Activated CD4-positive, alpha-beta memory T cell treated with anti-CD3 and anti-CD28 coated beads for 36 hours (primary cell): ENCODE measurements at places on chromosomes 12 and 14.
A peak's percentile ranks its signal among the peaks of the same experiment; 100 is the strongest.

DNA sequence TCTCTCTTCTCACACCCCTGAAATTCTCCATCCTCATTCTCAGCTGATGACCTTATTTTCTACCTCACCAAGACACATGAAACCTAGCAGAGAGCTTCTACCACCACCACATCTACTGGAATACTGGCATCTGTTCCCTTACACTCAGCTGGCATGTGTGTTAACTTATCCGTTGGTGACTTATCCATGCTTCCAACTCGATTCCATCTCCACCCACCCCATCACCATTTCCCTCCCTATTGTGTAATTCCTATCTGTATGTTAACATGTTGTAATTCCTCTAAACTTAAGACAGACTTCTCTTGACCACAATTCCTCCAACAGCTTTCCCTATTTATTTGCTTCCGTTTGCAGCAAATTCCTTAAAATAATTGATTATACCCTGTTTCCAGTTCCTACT is 15.4 kb downstream of the C1S start:
- DNase-seq = no peak

- no peak for DNase-seq
These were observed 24.0 kb downstream of the CCDC85C start for GRCh38 chr14:99579903-99580571.

GRCh38 chr12:20524113-20524512 is 155.8 kb downstream of the PDE3A start:
- DNase-seq = no peak

- DNase-seq = no peak
These were observed 51.6 kb downstream of the GPHB5 start for GRCh38 chr14:63267171-63267570.

- no peak for DNase-seq
These were observed 44.7 kb downstream of the FERMT2 start for GRCh38 chr14:52906141-52906601.

GRCh38 chr14:42869681-42870080 is 1263.0 kb downstream of the LRFN5 start:
- no peak for DNase-seq

GRCh38 chr12:87575906-87576305 is 453.3 kb downstream of the C12orf50 start:
- no peak for DNase-seq

DNA sequence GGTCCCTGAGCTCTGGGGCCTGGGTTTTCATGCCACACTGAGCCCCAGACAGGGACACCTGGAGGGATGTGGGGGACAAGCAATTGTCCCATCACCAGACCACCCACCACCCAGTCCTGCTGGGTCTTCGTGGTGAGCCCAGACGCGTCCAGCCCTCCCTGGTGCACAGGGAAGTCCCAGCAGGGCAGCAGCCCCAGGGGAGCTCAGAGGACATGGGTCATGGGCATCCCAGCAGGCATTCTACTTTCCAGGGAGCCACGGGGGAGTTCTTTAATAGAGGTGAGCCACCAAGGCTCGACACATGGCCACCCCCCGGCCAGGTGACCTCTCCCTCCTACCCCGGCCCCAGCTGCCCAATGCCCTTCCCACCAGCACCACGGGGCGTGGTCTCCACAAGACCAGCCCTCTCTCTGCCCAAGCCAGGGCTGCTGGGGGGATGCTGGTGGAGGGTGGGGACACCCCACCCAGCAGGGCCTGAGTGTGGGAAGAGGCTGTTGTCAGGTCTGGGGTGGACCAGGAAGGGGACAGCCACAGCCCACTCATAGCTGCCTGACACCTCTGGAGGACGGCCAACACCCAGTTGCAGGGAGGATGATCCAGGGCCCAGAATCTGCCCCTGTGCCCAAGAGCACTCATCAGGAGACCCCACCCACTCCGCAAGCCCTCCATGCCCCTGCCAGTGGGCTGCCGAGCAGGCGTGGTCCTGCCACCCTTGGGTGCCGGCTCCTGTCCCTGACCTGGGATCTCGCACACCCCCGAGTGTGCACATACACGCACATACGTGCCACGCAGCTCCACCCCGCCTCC is 14.1 kb downstream of the AKT1 start:
- no peak for DNase-seq

GRCh38 chr12:118513611-118514010 is 137.3 kb downstream of the SUDS3 start:
- DNase-seq = no peak

DNA sequence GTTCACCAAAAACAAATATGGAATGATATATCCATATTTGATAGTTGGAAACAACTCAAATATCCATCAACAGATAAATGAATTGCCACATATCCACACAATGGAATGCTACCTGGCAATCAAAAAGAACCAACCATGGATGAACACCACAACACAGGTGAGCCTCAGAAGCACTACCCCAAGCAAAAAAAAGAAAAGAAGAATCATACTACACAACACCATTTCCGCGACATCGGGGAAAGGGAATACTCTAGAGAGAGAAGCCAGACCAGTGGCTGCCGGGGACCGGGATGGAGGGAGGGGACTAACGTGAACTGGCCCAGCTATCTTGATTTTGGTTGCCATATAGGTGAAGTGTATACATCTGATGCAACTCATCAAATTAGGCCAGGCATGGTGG is 41.4 kb downstream of the SCARB1 start:
- no peak for DNase-seq

DNA sequence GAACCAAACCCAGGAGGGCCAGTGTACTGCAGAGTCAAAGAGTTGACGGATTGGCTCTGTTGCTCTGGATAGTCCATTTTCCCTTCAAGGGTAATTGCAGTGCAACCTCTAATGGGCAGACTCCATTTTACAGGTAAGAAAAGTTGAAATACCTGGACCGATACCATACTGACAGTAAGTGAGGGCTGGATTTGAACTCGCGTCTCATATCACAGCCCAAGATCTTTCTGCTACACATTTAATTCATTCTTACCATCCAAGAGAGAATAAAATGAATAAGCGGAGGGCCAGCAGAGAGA is 356 bp upstream of the ZC3H14 start:
- DNase-seq = no peak

- DNase-seq = no peak
These were observed 702.9 kb downstream of the TRHDE start for GRCh38 chr12:72974954-72975555.

- peak; percentile 56 for DNase-seq
These were observed 238.5 kb downstream of the CACNA1C start for GRCh38 chr12:2291182-2291832.

DNA sequence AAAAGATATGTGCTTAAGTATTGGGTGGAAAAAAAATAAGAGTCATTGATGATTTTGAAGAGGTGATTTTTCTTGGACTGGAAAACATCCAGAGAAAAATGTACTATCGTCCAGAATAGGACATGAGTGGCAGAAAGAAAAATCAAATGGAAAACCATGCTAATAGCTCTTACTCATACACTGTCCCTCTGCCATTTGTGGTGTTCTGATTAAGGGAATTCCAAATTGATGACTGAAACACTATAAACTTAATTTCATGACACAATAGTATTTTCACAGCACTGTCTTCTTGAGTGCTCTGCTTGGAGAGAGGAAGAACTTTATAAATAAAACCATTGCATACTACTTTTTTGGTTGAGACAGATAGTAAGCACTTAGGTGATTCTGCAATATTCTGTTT is 72.4 kb downstream of the USP15 start:
- no peak for DNase-seq

- peak; percentile 48 for DNase-seq
These were observed 89.8 kb downstream of the CRADD start for GRCh38 chr12:93766796-93767523.

DNA sequence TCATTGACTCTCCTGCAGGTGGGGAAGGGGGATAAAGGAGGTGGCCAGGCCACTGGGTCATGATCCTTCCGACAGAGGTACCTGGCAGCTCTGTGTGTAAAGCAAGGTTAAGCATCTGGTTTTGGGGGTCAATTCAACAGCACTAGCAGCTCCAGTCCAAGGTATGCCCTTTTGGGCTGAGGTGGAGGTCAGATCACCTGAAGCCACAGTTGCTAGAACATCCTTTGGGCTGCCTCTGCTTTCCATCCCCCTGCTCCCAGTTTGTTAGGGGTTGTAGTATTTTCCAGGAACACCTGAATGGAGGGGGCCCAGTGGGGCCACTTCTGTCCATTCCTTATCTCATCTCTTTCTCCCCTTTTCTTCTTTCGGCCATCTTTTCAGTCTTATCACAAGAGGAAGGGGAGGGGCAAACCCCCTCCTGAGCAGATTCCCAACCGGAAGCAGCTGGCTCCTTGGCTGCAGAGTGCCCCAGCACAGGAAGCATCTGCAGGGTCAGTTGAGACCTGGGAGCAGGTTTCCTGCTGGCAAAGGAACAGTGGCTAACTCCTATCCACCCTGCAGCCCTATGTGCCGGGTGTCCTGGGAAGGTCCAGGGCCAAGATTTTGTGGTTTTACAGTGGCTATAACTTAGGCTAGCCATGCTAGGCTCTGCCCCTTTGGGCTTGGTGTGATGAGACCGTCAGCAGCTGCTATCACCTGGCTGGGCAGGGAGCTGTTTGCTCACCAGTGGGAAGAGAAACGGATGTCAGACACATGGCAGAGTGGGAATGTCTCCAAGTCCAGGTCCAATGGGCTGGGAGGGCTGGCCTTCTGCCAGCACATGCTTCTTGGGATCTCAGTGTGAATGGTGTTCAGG is 40.2 kb downstream of the SH2B3 start:
- DNase-seq = no peak

GRCh38 chr12:101493556-101493955 is 18.4 kb downstream of the SPIC start:
- no peak for DNase-seq

DNA sequence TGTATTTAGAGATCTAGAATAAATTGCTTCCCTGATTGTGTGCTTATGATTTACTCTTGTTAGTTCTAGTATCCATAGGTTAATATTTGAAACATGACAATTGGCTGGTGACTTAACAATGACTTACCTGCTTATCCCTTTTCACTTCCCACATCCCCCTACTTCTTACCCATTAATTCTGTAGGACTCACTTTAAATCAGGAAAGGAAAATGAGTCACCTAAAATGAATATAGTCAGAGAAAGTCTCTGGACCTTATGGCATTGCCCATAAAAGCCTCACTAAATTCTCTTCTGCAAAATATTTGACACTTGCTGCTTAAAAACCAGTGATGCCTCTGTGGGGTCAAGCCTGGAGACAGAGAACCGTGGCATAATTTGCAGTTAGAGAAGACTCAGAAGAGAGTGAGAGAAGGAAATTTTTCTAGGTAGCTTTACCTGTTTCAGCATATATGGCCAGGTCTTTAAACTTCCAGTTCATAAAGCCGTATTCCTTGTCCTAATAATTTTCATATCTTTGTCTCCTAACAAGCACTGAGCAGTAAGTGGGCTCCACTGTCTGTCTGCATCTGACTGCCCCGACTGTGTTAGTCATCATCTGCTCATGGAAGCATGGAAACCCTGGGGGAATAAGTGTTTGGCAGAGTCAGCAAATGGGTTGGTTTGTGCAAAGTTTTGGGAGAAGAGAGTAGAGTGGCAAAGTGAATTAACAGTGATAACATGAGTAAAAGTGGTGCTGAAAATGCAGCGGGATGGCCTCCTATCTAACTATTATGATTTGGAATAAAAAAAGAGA is 294.4 kb downstream of the AKAP6 start:
- DNase-seq = no peak

DNA sequence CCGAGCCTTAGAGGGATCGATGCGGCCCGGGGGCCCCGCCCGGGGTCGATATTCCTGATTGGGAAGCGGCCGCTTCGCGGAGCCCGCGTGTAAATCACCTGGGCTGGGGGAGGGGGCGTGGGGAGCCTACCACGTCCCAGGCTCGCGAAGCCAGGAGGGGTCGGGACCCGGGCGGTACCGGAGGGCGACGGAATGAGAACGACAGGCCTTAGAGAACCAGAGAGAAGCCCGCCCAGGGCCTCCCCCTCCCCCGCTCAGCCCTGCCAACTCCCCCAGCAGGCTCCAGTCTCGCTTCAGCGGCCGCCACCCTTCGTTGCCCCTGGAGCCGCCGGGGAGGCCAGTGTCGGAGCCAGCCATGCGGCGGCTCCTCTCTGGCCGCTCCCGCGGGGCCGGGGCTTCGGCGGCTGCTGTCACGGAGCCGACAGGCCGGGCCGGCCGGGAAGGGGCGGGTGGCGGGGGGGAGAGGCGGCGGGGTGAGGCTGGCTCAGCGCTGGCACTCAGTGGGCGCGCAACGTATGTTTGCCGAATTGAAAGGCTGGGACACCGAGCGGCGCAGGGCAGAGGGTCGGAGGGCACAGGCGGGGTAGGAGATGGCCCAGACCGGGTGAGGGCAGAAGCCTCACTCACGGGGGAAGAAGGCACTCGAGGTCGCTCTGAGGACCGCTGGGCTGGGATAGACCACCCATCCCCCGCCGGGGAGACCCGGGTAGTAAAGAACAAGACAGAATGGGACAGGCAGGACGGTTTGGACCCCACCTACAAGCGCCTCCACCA is 1.4 kb upstream of the DNAJC22 start:
- no peak for DNase-seq

GRCh38 chr14:71467361-71467811 is 464.8 kb upstream of the RGS6 start:
- DNase-seq = no peak

DNA sequence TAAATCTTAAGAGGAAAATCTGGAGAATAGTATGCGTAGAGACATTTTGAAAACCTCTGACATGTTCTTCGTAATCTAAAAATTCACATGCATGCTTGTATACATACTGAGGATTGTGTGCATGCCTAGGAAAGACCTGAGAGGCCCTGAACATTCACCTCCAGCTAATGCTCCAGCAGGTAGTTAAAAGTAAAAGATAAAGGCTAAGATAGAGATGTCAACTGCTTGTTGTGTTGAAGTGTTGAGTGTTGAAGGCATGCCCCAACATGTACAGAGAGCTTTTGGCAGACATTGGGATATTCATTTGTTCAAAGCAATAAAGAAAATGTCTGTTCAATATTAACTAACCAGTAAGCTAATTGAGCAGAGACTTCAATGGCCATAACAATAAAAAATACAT is 118.6 kb upstream of the SYT1 start:
- DNase-seq = no peak

DNA sequence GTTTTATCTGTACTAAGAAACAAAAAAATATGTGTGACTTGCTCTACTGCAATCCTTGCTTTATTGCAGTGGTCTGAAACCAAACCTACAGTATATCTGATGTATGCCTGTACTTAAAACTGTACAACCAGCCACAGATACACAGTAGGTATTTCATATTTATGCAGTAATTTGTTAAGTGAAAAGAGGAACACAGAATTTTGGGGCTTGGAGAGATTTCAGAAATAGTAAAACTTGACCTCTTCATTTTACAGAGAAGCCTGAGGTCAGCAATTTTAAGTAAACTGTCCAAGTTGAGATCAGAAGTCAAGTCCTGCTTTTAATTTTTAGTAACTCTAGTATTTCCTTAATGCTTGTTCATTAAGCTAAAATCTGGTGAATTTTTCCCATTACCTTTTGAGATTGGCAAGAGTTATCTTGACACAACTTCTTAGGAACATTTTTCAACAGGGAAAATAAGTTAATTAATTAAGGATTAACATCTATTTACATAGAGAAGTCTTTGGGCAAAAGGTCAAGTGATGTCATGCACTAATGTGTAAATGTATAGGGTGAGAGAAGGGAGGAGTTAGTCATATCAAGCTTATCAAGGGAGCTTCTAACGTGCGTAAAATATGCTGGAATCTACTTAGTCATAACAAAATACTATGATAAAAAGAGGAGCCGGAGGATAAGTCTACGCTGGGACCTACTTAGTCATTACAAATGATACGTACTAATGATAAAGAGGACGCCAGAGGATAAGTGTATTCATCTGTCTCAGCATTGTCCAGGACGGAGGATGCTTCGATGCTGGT is 66.0 kb upstream of the GTF2A1 start:
- no peak for DNase-seq
